ENCODE measurements at places on chromosomes 11 and 22.

GRCh38 chr11:959608-960007 is 33.9 kb downstream of the AP2A2 start:
- DNase-seq: no peak

GRCh38 chr11:96272529-96273222 is 70.3 kb downstream of the MAML2 start:
- DNase-seq: peak; percentile 5

- peak; percentile 30 for DNase-seq
Observed at GRCh38 chr11:77107950-77108349, 5.3 kb downstream of the OMP start.

DNA sequence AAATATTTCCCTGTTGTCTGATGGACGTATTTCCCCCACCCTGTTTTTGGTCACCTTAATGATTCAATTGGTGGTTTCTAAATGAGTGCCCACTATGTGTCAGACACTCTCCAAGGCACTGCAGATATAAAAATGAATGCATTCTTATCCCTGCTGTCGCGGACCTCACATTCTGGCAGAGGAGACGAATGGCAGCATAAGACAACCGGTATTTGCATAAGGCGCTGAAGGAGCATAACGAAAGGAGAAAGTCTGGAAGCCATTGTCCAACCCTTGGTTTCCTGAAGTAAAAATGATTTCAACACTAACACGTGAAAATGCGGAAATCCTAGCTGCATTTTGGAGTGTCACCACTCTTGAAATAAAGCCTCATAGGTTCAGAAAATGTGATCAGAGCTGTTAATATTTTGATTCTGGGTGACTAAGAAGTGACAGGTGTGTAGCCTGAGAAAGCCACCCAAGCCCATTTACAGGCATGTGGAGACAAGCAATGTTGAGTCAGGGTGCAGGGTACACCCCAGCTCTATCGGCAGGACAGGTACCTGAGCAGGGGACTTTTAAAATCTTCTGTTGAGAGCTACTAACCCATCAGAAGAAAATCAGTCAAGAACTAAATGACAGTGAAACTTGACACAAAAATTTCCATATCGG is 10.1 kb upstream of the GAB2 start:
- DNase-seq: no peak

DNA sequence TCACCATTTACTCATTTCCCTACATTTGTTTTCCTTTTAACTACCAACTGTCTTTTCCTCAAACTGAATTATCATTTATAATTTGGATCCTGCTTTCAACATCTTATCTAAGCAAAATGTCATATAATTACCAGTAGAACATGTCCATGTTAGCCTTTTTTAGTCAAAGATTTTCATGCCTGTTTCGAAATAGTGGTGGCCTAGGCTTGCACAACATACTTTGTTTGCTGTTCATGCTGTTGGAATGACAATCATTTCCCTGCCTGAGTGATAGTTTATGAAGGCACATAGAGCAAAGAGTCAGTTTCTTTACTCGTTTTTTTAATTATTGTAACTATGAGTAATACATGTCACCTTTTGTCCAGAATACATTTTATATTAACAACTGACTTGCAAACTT is 144.3 kb upstream of the ANO3 start:
- no peak for DNase-seq

DNA sequence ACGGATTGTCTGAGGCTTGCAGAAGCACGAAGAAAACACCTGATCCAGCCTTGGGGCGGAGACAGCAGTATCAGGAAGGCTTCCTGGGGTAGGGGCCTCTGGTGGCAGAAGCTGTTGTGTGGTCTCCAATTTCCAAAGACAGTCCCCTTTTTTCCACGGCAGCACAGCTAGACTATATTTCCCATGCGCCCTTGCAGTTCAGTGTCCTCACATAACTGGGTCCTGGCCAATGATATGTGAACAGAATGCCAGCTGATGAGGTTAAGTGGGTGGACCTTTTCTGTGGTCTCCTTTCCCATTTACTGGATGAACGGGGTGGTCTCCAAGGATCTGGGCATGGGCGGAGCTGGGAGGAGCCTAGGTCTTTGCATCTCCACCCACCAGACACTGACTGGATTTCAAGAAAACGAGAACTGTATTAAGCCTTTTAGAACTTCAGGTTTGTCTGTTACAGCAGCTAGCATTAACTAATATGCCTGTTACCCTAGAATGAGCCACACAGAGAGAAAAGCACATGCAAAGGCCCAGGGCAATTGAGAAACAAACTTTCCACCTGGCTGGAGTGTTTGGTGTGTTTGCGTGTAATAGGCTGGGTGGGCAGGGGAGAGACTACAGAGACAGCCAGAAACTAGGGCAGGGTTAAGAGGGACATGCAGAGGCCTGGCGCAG is 6.2 kb downstream of the GAL3ST1 start:
- no peak for DNase-seq

GRCh38 chr11:67372321-67372992 is 941 bp downstream of the CLCF1 start:
- no peak for DNase-seq

DNA sequence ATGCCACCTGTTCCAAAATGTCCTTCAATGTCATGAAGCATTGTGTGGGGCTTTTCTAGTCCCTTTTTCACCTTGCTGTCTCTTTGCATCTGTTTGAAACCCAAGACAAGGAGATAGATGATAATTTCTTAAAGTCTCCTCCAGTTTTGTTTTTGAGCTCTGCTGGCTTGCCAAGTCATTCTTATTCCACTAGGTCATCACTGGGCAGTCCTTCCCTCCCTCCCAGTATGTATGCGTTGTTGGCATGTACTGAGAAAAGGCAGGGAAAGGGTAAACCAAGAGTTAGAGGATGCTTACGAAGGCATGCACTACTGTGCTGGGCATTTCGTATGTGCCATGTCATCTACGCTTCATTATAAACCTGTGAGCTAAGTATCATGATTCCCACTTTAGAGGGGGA is 78.6 kb downstream of the PARVA start:
- no peak for DNase-seq

GRCh38 chr22:47000888-47001287 is 238.4 kb downstream of the TBC1D22A start:
- no peak for DNase-seq

DNA sequence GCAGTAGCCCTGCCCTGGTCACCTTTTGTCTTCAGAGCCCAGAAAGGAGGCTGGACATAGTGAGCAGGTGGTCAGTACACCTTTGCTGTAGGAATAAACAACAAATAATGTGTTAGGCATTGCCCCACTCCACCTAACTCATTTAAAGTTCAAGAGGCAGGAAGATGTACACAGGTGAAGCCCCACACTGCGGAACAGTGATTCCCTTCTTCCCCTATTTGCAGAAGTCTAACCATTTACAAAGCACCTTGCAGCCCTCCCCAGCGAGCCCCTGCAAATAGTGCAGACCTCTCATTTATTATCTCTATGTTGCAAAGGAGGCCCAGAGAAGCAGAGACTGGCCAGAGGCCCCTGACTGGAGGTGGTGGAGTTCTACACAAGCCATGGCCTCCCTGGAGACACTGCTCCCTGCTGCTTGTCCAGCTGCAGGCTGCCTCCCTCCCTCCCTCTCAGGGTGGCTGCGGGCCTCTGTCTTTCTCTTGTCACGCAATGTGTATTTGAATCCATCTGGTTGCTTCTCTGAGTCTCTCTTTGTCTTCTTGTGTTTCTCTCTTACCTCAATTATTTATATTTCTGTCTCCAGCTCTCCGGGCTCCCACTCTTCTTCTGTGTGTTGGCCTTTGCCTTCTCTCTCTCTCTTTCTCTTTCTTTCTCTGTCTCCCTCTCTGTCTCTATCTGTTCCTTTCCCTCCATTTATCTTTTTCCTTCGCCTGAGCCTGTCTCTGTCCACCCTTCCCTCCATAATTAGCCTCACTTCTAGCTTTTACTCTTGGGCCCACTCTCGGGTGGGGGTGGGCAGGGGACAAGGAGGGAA is 59.1 kb upstream of the PRDM11 start:
- DNase-seq: no peak

- no peak for DNase-seq
Observed at GRCh38 chr11:94141511-94142307, 13.1 kb downstream of the PANX1 start.

DNA sequence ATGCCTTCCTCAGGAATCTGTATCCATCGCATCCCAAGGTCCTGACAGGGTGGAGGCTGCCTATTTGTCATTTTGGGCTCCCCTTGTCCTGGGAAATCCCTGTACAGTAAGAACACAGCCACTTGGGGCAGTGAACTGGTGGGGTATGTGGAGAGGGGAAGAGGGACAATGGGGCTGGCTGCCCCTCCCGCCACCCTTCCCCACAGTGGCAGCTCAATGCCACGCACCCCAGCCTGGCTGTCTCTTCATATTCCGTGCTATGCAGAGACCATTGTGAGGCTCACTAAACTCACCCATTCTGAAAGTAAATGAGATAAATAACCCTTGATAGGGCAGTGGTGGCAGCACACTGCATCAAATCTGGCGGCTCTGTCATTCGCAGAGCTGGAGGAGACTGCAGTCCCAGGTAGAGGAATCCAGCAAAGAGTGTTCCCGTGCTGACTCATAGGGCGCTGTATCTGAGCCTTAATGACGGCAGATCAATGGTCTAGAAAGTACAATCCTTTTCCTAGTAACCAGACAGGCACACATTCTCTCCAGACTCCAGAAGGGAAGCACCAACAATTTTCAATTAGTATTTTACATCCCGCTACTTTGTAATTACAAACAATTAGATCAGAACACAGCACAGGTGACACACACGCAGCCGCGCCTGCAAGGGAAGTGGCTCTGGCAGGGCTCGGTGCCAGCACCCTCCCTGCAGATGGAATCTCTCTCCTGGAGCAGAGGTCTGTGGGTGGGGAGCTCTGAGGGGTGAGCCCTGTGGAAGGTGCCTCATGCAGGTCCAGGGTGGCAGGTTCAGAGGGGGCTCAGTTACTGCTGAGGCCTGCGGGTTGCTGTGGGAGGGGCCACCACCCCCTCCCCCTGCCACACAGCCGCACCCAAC is 167.9 kb upstream of the B3GAT1 start:
- DNase-seq: no peak

- peak; percentile 18 for DNase-seq
Observed at GRCh38 chr11:83801799-83802198, 515.6 kb upstream of the CCDC90B start.

DNA sequence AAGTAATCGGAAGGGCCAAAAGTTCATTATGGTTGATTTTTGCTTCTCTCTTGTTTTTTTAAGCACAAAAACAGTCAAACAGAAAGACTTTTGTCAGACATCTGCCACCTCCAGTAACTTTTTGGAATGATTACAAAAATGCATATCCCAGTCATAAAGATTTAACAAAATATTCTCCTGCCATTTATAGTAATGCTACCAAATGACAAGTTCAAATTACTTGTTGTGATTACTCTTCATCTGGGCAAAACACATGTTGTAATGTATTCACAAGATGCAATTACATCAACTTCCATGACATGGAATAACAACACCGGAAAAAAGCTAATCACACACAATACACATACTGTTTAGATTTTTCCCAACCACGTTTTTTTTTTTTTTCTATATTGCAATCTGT is 1017.5 kb upstream of the TENM4 start:
- DNase-seq: no peak

DNA sequence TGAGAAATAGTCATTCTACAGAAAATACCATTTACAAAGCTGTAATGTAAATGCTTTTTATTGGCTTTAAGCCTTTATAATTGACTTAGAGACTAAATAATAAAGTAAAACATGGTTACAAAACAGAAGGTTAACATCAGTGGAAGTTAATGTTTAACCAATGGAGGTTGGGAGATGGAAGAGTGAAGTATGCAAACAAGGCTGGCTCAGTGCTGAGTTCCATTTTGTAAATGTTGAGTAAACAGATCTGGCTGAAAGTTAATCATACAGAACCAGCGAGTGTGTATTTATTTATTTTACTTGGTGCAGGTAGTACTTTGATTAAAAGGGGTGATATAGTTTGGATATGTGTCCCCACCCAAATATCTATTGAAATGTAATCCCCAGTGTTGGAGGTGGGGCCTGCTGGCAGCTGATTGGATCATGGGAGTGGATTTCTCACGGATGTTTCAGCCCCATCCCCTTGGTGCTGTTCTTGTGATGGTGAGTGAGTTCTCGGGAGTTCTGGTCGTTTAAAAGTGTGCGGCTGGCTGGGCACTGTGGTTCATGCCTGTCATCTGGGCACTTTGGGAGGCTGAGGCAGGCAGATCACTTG is 827.4 kb downstream of the OPCML start:
- DNase-seq: no peak

GRCh38 chr11:23473782-23474181 is 613.5 kb upstream of the CCDC179 start:
- no peak for DNase-seq

- peak; percentile 79 for DNase-seq
Observed at GRCh38 chr11:12281571-12282478, 95.5 kb upstream of the PARVA start.

DNA sequence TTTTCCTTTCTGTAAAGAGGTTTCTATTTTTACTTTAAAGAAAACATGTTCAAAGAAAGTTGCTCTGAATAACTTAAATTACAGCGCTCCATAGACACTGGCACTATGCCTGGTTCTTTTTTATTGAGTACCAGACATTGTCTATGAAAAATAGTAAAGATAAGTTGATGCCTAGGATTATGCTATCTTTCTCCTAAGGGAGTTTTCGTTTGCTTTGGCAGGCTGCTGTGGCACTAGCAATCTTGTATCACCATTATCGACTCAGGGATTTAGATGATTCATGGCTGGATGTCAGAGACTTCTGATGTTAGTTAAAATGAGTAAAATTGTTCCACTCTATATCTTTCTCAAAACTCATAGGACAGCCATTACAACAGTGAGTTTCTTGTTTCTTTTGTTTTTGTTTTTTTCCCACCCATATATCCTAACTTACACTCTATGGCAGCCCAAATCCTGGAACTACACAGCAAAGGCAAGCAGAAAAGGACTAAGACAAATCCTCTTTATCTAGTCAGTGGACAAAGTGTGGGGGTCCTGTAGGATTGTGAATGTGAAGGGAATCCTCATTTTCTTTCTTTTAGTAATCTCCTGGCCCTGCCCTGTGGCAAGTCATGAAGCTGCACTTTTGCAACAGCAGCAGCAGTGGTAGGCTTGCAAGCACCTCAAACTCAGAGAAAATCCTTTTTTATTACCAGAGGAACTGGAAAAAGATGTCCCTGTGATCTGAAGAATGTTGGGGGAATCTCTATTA is 20.7 kb downstream of the SLN start:
- no peak for DNase-seq

GRCh38 chr11:44936951-44937543 is 13.6 kb downstream of the TP53I11 start:
- DNase-seq: no peak

DNA sequence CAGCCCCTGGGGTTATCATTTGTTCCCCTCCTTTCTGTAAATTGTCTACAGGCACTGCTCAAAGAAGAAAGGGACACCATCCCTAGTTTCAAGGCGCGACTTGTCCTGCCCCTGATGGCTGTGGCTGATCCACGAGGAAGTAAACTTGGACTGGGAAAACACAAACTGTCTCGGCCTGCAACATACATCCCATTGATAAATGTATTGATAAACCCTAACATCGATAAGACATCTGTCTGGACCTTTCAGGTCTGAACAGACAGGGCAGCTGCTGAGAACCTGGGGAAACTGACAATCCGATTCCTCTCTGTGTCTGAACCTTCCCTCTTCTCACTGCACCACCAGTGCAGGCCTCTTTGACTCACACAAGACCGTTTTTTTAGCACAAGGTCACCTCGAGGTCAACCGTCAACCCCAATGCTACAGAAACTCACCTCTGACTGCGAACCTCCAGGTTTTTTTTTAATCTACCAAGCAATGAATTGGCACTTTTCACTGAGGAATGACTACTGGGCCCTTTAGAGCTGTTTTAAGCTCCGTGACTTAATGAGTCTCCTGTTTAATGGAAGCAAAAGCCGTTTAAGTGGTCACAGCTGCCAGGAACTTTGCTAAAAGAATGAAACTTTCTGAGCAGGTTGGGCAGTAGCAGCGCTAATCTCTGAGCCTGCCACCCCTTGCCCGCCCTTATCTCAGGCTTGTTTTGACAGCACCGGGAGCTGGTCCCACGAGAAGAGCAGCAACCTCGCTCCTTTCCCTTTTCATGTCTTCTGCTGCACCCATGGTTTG is 203.8 kb upstream of the TMEM45B start:
- DNase-seq: peak; percentile 1

Data from RKO (cell line).